Stimulated activated CD4-positive, alpha-beta T cell treated with anti-CD3 and anti-CD28 coated beads, TNF-alpha, amount 100 ng/mL, for 24 hours (primary cell): ENCODE measurements at places on chromosomes 16 and 17.

DNA sequence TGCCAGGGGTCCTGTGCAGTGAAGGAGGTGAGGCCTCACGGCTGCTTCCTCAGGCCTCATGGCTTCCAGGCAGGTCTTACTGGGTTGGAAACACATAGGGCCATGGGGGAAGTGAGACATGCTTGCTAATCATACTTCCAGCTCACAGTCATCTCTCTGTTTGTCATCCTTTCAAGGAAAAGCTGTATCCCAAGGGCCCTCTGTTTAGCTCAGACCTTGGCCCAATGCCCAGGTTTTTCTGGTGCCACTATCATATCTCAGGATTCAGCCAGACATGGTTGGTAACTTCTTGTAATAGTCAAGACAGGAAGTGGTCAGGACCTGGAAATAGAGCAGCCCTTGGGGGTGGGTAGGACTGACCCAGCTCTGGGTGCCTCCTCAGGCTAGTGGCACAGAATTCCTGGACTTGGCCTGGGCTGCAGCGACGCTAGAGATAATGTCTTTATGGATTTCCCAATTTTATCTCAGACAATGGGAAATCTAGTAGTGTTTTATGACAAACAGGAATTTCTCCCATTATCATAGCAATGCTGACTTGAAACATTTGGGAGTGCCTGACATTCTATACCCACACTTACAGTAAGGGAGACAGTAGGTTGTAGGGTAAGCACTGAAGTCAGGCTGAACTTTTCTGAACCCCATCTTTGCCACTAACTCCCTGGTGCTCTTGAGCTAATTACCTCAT, 13.5 kb upstream of the ITGB3 start:
- DNase-seq, result no peak

DNA sequence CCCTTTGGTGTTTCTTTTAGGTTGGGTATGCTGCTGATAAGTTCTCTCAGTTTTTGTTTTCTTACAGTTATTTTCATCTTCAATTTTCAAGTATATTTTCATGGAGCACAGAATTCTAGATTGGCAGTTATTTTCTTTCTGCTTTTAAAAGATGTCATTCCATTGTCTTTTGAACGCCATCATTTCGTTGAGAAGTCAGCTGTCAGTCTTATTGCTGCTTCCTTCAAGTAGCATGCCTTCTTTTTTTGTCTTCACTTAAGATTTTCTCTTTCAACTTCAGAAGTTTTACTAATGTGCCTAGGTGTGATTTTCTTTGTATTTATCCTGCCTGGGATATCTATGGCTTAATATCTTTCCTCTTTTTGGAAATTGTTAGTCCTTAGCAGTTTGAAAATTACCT, 262.2 kb upstream of the PMFBP1 start:
- DNase-seq, result no peak

- no peak for DNase-seq
Observed at GRCh38 chr17:40072040-40072734, 9.4 kb downstream of the THRA start.

GRCh38 chr17:73575470-73576221, 68.6 kb downstream of the SDK2 start:
- no peak for DNase-seq

DNA sequence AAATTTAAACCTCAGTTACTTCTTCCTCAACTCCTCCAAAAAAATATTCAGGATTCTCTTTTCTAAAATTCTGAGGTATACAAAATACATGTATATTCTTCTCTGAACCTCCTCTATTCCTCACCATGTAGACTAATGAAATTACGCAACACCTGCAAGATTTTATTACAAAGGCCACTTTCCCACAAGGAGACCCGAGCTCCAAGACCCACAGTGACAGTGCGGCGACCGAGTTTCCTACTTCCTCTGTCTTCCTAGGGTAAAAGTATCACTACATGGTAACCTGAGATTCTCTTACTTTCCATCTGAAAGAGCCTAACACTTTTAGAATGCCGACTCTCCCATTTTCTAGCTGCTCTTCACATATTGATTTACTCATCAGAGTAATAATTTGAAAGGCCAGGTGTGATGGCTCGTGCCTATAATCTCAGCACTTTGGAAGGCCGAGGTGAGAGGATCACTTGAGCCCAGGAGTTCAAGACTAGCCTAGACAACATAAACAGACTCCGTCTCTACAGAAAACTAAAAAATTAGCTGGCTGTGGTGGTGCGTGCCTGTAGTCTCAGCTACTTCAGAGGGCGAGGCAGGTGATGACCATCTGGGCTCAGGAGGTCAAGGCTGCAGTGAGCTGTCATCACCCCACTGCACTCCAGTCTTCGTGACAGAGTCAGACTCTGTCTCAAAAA, 35.7 kb downstream of the CYTH1 start:
- no peak for DNase-seq
